NCI-H69 (cell line): ENCODE measurements at places on chromosomes 16 and 17.

DNA sequence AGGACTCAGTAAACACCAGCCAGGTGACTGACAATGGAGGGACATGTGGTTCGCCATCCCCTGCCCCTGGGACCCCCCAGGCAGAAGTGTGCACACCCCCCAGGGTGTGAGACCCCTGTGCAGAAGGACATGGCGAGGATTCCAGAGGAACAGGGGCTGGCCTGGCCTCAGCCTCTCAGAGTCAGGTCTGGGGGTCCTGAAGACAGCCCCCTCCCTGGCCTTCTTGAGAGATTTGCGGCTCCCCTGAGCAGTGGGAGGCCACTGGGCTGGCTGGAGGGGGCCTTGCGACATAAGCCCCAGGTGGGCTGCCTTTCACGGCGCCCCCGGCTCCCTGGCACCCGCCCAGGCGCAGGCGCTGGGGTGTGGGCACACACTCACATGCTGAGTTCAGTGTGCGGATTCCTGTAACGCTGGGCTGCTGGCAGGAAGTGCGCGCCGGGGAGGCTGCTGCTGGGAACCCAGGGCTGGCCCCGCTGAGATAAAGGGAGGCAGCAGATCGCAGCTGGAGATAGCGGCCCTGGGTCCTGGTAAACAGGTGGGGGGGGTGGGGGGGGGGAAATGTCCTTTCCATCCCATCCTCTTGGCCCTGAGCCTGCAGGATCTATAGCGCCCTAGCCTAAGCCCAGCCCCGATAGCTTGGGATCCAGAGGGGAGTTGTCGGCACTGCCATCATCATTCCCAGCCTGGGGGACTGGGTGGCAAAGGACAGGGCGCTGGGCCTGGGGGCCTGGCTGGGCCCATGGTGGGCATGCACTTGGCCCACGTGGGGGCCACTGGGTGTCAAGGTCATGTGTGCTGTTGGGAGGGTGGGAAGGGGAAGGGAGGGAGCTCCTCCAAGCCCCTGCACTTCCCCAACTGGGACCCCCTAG, 27.1 kb downstream of the TMEM235 start:
- DNase-seq: peak; percentile 90

- no peak for DNase-seq
Observed at GRCh38 chr16:72930396-72930795, 117.5 kb downstream of the ZFHX3 start.

DNA sequence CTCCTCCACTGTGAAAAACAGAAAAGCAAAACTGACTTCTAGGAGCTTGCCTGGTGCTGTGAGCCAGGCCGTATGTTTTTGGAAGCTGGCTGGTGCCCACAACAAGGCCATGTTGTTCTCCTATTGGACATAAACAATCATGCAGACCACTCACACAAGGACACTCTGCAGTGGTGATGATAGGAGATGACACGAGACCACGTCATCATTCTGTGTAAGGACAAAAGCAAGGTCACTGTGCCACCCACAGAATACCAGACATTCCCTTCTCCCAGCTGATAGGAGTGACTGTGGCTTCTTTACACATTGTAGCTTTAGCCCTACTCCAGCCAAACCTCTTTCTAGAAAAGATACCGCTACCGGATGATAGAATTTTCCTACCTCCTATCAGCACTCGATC, 47.7 kb upstream of the LCMT1 start:
- DNase-seq: no peak

- peak; percentile 8 for DNase-seq
Observed at GRCh38 chr17:41413353-41413957, 10.9 kb downstream of the KRT37 start.

GRCh38 chr16:23334950-23335349, 32.8 kb downstream of the SCNN1B start:
- peak; percentile 55 for DNase-seq

GRCh38 chr16:84574191-84574590, 43.7 kb downstream of the COTL1 start:
- DNase-seq: no peak
